Upper lobe of left lung (tissue), 6 donors: ENCODE measurements at places on chromosomes 2 and 18.

DNA sequence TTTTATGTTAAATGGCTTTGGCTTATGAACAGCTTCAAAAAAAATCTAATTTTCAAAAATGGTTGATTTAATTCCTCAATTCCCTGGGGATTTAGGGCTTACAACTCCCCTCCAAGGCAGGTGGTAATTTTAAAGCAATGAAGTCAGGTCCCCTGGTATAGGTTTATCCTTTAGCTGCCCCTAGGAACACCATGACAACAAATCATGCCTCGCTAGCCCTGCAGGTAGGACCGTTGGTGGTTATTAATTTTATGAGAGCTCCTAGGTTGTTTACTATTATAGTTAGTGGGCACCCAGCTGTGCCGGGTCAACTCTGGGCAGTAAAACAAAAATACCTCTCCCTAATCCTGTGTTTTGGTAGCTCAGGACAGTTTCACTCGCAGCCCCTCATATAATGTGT, 26.2 kb upstream of the MBOAT2 start:
- no peak for DNase-seq

DNA sequence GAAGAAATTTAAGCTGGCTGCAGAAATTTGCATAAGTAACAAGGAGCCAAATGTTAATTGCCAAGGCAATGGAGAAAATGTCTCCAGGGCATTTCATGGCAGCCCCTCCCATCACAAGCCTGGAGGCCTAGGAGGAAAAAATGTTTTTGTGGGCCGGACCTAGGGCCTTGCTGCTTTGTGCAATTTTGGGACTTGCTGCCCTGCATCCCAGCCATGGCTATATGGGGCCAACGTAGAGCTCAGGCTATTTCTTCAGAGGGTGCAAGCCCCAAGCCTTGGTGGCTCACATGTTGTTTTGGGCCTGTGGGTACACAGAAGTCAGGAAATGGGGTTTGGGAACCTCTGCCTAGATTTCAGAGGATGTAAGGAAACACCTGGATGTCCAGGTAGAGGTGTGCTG, 57.7 kb downstream of the MOB4 start:
- no peak for DNase-seq

DNA sequence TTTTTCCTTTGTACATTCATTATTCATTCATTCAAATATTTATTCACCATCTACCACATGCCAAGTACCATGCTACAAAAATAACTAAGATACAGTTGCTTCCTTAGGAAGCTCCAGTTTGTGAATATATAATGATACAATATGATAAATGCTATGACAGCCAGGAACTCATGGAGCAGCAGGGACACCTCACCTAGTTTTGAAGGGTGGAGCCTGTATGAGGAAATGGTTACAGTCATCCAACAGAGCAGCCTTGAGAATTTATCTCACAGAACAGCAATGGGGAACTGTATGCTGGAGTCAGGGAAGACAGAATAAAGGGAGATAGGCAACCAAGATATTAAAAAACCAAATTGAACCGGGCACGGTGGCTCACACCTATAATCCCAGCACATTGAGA, 124.0 kb downstream of the OSBPL1A start:
- no peak for DNase-seq

- no peak for DNase-seq
These were observed 195.5 kb upstream of the ACVR2A start for GRCh38 chr2:147649286-147649685.

- DNase-seq = no peak
These were observed 65.0 kb downstream of the SLC39A10 start for GRCh38 chr2:195722075-195722474.

- DNase-seq = no peak
These were observed 73.7 kb downstream of the DNER start for GRCh38 chr2:229640636-229641035.

DNA sequence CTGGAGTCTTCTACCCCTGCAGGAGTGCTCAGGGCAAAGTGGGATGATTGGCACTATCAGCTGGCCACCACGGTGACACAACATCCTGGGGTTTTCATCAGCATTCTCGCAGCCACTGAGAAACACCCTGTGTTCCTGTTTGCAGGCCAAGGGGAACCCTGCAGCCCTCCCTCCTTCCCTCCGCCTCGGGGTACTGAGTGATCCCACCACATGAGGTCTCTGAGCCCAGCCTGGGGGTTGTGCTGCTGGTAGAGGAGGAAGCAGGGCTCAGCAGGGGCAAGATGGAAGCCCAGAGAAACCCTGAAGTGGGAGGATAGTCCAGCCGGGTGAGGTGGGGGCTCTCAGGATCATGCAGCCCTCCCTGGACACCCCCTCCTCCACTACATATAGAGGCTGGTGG, at the start of gene OXER1:
TSS of gene OXER1 (minus strand) at position 40 of the 400 bp plus-strand sequence. CDS start 73 bp downstream, outside the sequence.
- DNase-seq = peak; percentile 58

DNA sequence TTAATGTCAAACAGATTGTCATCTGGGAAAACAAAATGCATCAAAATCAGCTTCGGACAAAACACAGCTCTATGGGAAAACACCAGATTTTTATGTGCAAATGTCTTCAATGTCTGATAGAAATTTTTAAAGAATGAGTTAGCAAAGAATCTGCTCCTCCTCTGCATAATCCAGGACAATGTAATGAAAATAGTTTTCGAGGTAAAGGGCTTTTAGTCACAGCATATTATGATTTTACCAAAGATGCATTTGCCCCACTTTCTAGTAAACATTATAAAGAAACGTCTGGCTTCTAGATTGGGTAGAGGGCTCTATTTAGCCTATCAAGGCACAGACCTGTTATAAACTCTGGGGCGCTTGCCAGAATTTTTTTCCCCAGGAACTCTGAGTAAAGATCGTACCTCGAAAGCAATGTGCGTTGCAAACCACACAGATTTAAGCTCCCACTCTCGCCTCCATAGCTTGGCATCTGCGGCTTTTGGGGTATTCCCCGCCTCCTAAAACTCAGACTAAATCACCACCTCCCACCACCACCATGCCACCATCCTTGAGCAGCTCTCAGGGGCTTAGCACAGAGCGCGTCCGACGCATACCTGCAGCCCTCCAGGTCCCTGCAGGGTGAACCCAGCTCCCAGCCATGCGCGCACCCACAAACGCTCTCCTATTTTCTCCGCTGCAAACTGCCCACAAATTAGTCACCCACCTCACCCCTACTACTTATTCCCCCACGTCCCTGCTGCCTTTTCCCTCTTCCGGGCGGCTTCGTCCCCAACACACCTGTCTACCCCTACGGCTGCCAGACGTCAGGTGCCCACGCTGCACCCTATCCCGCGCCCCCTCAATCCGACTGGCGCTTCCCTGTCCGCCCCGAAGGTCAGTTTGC, 829 bp downstream of the ACVR1C start:
- DNase-seq = peak; percentile 22

DNA sequence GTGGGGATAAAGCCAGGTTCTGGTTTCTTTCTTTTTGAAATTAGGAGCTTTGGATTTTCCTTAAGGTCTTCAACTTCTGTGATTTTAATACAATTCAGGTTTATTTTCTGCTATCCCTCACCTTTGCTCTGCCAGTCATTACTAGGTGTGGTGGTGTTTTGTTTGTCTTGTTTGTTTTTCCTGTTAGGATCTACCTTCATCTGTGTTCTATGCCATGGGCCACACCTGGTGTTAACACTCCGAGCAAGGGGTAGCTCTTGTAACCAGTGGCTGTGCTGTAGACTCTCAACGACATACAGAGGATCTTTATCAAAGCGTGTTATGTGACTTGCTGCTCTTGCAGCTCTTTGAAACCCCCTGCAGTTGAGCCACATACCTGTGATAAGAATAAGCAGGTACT, 38.6 kb downstream of the MGAT5 start:
- DNase-seq = no peak

DNA sequence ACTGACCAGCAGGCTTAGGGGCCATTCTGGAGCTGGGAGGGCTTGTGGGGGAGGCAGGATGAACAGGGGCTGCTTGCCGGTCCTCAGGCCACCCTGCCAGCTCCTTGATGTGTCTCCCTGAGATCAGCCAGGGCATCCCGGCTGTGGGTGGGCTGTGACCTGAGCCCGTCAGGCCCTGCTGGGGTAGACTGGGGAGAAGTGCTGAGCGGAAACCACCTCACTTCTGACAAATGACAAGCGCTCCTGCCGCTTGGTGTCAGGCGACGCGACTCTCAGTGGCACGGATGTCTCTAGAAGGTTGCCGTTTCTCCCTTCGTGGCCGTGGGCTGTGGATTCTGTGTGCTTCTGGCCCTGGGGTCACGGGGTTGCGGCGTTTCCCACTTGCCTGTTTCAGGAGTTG, 45.7 kb downstream of the NFATC1 start:
- peak; percentile 74 for DNase-seq

GRCh38 chr2:67790622-67791021, 272.2 kb downstream of the C1D start:
- no peak for DNase-seq

GRCh38 chr2:157875641-157876065, 477 bp downstream of the ACVR1 start:
- peak; percentile 96 for DNase-seq

- no peak for DNase-seq
These were observed 36.5 kb downstream of the GKN2 start for GRCh38 chr2:68916226-68916625.

DNA sequence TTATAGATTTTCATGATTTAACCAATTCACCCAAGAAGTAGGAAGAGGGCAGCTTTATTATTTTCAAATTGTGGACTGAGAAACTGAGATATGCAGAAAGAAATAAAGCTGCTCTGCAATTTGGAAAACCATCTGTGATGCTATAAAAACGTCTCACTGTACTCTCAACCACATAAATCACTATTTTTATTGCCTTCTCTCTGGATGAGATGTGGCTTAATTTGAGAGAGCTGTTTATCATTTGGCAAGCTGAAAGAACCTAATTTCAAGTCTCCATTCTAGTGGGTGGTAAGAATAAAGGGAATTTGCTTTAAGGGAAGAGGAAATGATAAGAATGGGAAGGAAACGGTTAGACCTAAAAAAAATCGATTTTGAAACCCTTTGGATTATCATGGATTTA, 49.9 kb upstream of the CYP1B1 start:
- DNase-seq = no peak

GRCh38 chr18:63951302-63951705, 2.2 kb downstream of the HMSD start:
- no peak for DNase-seq

DNA sequence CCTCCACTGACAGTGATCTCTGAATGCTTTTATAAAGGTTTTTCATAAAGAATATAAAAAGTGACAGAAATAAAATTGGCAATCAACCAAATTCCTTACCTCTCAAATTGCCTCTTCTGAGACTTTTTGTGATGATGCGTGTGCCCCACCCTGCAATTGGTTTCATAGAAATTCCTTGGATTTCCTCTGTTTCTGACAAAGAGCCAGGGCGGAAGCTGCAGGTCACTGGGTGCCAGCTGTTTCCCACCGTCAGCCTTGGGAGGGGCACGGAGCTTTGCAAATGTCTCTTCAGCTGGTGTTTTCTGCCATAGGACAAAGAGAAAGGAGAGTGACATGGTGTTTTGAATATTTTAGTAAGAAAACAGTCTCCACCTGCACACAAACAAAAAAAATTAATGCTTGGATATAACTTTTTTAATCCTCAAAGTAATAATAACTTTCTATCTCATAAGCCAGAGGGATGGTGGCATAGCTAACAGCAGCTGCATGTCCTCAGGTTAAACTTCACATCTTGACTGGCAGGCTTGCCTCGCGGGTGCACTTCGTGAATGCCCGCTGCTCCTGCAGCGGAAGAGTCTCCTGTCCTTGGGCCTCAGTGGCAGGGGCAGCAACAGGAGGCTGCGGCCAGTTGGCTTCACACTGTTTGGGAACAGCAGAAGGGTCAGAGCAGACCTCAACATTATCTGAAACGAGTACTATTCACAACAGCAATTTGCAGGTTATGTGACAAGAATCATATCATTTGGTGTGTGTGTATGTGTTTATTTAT, 24.7 kb downstream of the AGAP1 start:
- peak; percentile 31 for DNase-seq

DNA sequence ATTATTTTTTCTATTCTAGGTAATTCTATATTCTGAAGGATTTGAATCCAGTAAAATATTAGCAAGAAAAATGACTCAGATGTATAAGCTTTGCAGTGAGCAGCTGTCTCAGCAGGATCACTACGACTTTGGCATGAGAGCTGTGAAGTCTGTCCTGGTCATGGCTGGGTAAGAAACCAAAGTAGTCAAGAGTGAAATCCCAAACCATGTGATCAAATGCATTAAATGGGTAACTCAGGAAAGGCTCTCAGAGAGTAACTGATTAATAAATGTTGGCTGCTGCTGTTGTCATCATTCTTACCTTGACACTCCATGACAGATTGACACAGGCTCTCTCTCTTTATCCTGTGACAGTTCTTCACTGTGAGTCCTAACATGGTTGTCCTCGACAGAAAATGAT, 124.1 kb downstream of the DNAH6 start:
- DNase-seq = no peak

DNA sequence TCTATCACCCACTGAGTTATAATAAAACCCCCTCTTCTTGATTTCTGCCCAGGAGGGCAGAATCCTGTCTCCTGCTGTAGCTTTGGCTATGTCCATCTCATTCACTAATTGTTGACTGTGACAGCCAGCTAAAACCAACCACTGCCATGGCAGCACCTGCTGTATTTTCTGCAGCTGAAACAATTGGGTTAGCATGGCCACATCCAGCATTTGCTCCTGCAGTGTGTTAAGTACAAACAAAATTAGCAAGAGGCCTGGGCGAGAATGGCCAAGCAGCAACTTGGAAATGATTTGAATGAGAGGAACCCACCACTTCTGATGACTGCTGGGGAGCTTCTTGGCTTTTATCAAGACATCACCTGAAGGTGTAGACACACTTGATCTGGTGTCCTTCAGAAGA, 89.4 kb upstream of the LRRTM1 start:
- no peak for DNase-seq
